Adrenal gland (tissue), 19 donors: ENCODE measurements at places on chromosomes 5 and 9. TPM values are rescaled to one million over a fixed set of nuclear protein-coding genes. Genes with fewer than 3 reads are reported as not detected.
A peak's percentile ranks its signal among the peaks of the same experiment; 100 is the strongest.

- DNase-seq, result no peak
- H3K27me3 ChIP-seq, result no peaks in the 10 kb centered on the region
- no peaks in the 10 kb centered on the region for H3K4me1 ChIP-seq
Observed at GRCh38 chr9:77744841-77745430, 96.8 kb upstream of the GNA14 start.

DNA sequence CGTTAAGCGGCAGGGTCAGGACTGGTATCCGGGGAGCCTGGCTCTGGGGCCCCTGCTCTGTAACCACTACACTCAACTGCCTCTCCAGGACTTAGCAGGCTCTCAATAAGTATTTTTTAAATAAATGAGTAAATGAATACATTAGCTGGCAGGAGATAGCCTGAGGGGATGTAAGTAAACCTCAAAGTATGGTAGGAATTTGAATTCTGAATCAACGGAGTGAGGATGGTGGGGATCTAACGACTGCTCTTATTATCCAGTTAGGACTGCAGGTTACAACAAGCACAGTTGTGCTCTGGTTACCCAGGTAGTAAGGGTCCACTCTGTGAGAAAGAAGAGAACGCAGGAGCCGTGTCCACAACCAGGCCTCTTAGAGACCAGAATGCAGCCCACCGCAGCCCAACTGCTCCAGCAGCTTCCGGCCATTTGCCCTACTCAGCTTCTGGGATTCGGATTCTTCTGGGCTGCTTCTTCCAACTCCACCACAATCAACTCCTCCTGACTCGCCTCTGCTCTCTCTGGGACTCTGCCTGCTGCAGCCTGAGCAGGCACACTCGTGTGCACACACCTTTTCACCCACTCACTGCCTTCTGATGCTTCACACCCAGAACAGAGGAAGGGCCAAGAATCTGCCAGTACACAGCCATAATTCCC lies 52.6 kb downstream of the MED27 start:
- no peak overlapping the region for H3K27ac ChIP-seq
- no peak overlapping the region for H3K4me3 ChIP-seq
- H3K36me3 ChIP-seq, result no peaks in the 10 kb centered on the region
- no peaks in the 10 kb centered on the region for H3K4me1 ChIP-seq
- no peak for DNase-seq
- H3K27me3 ChIP-seq, result no peaks in the 10 kb centered on the region

DNA sequence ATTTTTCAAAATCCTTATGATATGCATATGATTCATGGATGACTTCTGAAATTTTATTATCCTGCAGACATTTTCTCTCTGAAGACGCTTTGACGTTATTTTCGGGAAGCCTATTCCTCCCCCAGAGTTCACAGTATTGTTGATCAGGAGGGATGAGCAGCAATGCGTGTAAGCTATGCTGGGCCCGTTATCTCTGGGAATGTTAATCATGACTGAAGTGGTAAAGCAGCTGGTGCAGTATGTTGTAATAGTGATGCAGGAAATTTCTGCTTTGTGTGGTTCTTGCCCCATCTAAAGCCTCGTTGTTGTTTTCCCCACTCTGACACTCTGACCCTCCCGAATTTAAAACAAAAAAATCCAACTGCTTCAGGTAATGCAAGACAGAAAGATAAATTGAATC lies 1797.8 kb upstream of the WWC1 start:
- H3K27ac ChIP-seq, result no peak overlapping the region
- no peak overlapping the region for H3K4me3 ChIP-seq
- no peaks in the 10 kb centered on the region for H3K27me3 ChIP-seq
- no peak for DNase-seq
- H3K36me3 ChIP-seq, result no peaks in the 10 kb centered on the region
- H3K4me1 ChIP-seq, result no peaks in the 10 kb centered on the region

DNA sequence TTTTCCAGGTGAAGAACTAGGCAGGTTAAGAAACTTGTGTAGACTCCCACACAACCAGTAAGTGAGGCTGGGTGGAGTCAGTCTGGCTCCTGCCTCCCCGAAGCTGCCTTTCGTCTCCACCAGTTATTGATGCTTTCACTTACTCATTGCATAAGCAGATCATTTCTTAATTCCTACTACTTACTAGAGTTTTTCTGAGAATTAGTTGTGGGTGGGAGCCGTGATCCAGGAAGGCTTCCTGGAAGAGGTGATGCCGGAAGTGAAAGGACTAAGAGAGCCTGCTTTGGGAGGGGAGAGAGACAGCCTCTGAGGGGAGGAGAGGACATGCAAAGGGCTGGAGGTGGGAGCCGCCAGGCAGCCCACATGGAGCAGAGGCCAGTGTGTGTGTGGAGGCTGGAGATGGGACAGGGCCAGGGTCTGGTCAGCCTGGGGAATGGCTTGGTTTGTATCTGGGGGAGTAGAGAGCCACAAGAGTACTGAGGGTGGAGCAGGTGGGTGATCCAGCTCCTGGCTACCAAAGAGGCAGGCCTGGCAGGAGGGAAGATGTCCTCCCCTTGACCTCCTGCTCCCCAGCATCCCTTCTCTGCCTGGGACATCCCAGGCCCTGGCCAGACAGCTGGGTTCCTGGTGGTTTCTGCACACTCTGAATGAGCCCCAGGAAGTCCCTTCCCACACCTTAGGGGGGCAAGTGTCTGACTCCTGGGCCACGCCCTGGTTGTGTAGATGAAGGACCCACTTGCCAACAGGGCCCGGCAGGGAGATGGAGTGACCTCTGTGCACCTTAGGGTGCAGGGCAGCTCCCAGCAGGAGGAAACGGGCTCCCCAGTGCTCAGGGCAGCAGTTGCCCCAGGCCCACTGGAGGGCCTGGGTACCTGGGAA lies 12.2 kb upstream of the CARD19 start:
- no peaks in the 10 kb centered on the region for H3K36me3 ChIP-seq
- H3K4me3 ChIP-seq, result no peak overlapping the region
- no peak overlapping the region for H3K27ac ChIP-seq
- peak; percentile 14 for DNase-seq
- H3K27me3 ChIP-seq, result no peaks in the 10 kb centered on the region
- H3K4me1 ChIP-seq, result no peaks in the 10 kb centered on the region

GRCh38 chr5:15694696-15695214 lies 194.8 kb downstream of the FBXL7 start:
- peaks cover 22% of the 10 kb centered on the region for H3K4me1 ChIP-seq
- H3K27me3 ChIP-seq, result no peaks in the 10 kb centered on the region
- H3K4me3 ChIP-seq, result no peak overlapping the region
- H3K27ac ChIP-seq, result peak overlapping the region; percentile 25

DNA sequence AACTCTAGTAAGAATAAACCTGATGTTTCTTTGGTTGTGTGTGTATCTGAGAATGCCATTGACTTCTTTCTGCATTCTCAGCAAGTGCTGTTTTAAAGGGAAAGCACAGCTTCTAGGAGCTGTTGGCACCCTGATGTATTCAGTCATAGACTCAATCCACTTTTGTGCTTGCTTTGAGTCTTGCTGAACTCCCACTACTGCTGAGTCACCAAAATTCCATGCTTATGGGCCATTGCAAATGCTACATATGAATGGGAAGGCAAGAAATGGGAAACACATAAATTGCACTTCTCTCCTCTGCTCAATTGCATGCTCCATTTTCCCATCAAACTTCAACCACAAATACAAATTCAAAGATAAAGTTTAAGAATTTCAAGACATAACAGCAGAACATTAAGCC lies 9.8 kb upstream of the FTMT start:
- H3K4me3 ChIP-seq, result no peak overlapping the region
- H3K27ac ChIP-seq, result no peak overlapping the region
- no peak for DNase-seq
- no peaks in the 10 kb centered on the region for H3K27me3 ChIP-seq

DNA sequence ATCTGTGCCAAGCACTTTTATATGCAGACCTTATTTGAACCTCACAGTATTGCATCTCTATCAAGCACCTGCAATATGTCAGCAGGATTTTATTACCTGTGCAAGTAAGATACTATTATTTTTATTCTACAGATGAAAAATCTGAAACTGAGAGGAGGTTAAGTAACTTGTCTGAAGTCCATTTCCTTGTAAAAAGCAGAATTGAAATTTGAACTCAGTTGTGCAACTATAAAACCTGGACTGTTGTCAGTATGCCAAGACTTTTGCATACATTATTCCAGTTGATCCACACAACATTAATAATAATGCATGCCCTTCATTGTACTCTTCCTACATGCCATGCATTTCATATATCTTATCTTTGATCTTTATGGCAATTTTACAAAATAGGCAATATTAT lies 82.2 kb upstream of the BRINP1 start:
- no peaks in the 10 kb centered on the region for H3K27me3 ChIP-seq
- no peaks in the 10 kb centered on the region for H3K36me3 ChIP-seq
- no peak for DNase-seq

IL6ST gene
- 465 TPM for total RNA-seq

CDH18 gene
- total RNA-seq, result 7.4 TPM
